ENCODE measurements at places on chromosomes 5 and 9. TPM values are rescaled to one million over a fixed set of nuclear protein-coding genes. Genes with fewer than 3 reads are reported as not detected.

DNA sequence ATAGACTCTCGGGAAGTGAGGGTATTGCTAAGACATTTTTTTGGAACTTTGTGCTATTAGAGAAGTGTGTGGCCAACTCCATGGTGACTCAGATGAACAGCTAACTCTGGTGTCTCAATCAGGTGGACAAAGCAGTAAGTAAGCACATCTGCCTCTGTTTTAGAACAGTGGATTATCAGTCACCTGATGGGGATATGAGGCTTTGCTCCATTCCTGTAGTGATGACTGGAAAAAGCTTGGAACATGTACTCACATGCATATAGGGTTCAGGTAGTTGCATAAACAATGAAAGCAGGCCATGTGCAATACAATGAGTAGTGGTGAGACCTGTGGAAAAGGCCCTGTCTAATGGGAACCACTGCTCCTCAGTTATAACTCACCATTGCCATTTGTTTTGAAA is 168.2 kb upstream of the FBN2 start:
- DNase-seq, result no peak
- no peaks in the 10 kb centered on the region for H3K4me1 ChIP-seq
- H3K36me3 ChIP-seq, result no peaks in the 10 kb centered on the region

GRCh38 chr5:159412284-159413046 is 82.2 kb upstream of the IL12B start:
- no peaks in the 10 kb centered on the region for H3K27me3 ChIP-seq
- H3K36me3 ChIP-seq, result no peaks in the 10 kb centered on the region
- peak; percentile 76 for DNase-seq
- no peak overlapping the region for H3K4me3 ChIP-seq

The PCDHGA3 gene
- not detected for total RNA-seq

The PKN3 gene
- total RNA-seq, result 2.0 TPM

DNA sequence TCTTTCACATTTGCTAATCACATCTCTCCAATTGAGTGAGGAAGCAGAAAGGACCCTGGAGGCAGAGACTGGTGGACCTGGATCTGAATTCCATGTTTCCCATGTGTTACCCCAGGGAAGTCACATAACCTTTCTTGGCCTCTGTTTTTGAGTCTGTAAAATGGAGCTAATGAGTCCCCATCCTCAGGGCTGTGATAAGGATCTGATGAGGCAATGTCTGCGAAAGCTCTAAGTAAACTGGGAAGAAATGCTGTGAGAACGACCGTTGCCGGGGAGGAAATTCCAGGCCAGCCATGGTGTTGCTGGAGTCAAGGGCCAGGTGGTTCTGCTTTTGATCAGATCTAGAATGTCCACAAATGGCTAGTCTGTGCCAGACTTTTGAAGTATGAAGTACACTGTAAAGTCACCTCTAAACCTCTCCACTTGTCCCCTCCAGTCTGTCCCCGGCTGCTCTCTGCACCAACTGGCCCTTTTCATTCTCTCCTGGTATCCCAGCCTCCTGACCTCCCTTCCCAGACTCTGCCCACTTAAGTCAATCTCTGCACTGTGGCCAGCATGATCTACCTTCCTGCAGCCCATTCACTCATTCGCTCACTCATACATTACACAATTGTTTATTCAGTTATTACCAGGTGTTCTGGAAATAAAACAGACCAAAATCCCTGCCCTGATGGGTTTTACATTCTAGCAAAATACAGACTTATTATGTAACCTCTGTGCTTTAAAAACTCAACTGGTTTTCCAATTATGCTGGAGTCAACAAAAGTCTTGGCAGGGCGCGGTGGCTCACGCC is 32.5 kb upstream of the N4BP3 start:
- H3K27me3 ChIP-seq, result no peaks in the 10 kb centered on the region
- no peak overlapping the region for H3K27ac ChIP-seq
- DNase-seq, result no peak
- H3K4me3 ChIP-seq, result no peak overlapping the region
- peaks cover 4% of the 10 kb centered on the region for H3K4me1 ChIP-seq

The TLX3 gene
- total RNA-seq, result not detected

The RNF183 gene
- not detected for total RNA-seq

DNA sequence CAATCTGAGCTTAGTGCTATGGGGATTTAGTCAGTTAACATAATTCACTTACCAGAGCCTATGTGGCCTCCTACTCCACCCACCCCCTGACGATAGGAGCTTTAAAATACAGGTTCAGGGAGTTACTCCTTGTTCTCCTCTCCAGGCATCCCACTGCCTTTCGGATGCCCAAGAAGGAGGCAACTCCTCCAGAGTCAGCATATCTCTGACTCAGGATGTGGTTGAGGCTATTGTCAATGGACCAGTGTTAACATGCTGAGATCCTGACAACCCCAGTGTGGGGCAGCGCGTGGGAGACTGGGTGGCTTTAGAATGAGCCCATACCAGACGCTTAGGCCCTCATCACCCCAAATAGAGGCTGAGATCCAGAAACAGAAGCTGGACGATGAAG is 27.4 kb downstream of the BICD2 start:
- H3K27me3 ChIP-seq, result no peaks in the 10 kb centered on the region
- H3K4me3 ChIP-seq, result no peak overlapping the region
- H3K36me3 ChIP-seq, result no peaks in the 10 kb centered on the region
- no peak overlapping the region for H3K27ac ChIP-seq
- H3K4me1 ChIP-seq, result no peaks in the 10 kb centered on the region

GRCh38 chr9:126513159-126514036 is 100.3 kb upstream of the LMX1B start:
- H3K27me3 ChIP-seq, result no peaks in the 10 kb centered on the region
- no peaks in the 10 kb centered on the region for H3K36me3 ChIP-seq
- H3K27ac ChIP-seq, result no peak overlapping the region

The PCDHA7 gene
- not detected for total RNA-seq

DNA sequence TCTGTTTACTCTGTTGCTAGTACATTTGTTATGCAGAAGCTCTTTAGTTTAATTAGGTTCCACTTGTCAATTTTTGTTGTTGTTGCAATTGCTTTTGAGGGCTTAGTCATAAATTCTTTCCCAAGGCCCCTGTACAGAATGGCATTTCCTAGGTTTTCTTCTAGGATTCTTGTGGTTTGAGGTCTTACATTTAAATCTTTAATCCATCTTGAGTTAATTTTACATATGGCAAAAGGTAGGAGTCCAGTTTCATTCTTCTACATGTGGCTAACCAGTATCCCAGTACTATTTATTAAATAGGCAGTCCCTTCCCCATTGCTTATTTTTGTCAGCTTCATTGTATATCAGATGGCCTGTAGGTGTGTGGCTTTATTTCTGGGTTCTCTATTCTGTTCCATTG is 792.4 kb downstream of the PTPRD start:
- H3K4me3 ChIP-seq, result no peak overlapping the region
- no peak overlapping the region for H3K27ac ChIP-seq
- DNase-seq, result no peak
- H3K36me3 ChIP-seq, result no peaks in the 10 kb centered on the region
- H3K4me1 ChIP-seq, result no peaks in the 10 kb centered on the region
- no peaks in the 10 kb centered on the region for H3K27me3 ChIP-seq

The LCN12 gene
- total RNA-seq, result 6.0 TPM

The ORM2 gene
- total RNA-seq, result not detected
